Purkinje cell (primary cell): ENCODE measurements at places on chromosomes 4 and X. TPM values are rescaled to one million over a fixed set of nuclear protein-coding genes. Genes with fewer than 3 reads are reported as not detected.

The PGAM4 gene
- polyA plus RNA-seq: not detected in 2 replicates

The KLHL34 gene
- 1.1 and 1.3 TPM in 2 replicates for polyA plus RNA-seq

The SPANXA2 gene
- not detected in 2 replicates for polyA plus RNA-seq

The TKTL2 gene
- polyA plus RNA-seq: not detected in 2 replicates

The TKTL1 gene
- polyA plus RNA-seq: not detected in 2 replicates

The IL1RAPL2 gene
- polyA plus RNA-seq: 14.8 and 16.1 TPM in 2 replicates
